Subcutaneous adipose tissue (tissue), 4 donors: ENCODE measurements at places on chromosomes 5 and 9. TPM values are rescaled to one million over a fixed set of nuclear protein-coding genes. Genes with fewer than 3 reads are reported as not detected.

Gene NMUR2
- total RNA-seq: not detected

Gene SLC6A3
- not detected for total RNA-seq

Gene REEP2
- total RNA-seq: 5.9 TPM

Gene ZNF658
- 3.6 TPM for total RNA-seq

Gene MYOZ3
- not detected for total RNA-seq
